ENCODE measurements at places on chromosomes 5 and 9. TPM values are rescaled to one million over a fixed set of nuclear protein-coding genes. Genes with fewer than 3 reads are reported as not detected.

Gene C5orf58
- not detected for total RNA-seq

Gene DNAJA1
- 232 TPM for total RNA-seq

Gene LAMC3
- total RNA-seq, result 2.7 TPM

Gene TMEM215
- total RNA-seq, result 0.25 TPM

Gene SOX30
- total RNA-seq, result not detected

Gene UNC5A
- total RNA-seq, result 6.6 TPM

Gene MEIKIN
- total RNA-seq, result not detected

Gene TICAM2
- total RNA-seq, result 0.49 TPM

Gene FOXD4L4
- 0.25 TPM for total RNA-seq

Gene NAIF1
- 5.2 TPM for total RNA-seq

Gene DIRAS2
- total RNA-seq, result 31.5 TPM

Gene ANKRD34B
- 0.25 TPM for total RNA-seq
